ENCODE measurements at places on chromosomes 3 and 15. TPM values are rescaled to one million over a fixed set of nuclear protein-coding genes. Genes with fewer than 3 reads are reported as not detected.

DNA sequence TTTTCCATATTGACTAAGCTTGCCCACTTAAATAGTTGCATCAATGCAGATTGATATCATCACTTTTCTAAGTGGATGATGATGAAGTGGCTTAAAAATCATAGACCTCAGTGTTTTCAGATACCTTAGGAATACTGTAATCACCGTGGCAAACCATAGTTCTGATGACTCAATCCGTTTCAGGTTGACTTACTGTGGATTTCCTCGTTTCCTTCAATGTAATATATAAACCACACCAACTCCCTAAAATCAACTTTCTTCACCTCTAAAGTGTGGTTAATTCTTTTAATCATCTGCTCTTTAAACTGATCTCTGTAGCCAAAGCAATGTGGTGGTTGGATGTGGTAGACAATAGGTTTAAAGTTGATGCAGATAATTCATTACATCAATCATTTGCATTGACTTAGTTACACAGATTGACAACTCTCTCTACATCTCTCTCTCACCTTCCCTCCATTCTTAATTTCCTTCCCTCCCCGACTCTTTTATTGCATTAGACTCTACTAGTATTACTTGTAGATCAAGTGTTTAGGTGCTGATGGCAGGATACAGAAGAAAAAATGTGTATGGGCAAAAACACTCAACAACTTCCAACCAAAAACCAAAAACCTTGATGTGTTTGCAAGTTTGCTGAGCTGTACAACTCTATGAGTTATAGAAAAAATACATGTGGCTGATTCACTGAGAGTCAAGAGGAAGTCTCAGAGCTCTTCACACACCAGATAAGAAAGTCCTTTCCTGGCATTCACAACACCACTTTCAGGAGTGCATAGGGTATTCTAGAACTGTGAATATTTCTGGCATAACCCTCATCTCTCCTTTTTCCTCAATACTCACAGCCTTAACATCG lies 243.5 kb downstream of the NFKBIZ start:
- no peak for DNase-seq

DNA sequence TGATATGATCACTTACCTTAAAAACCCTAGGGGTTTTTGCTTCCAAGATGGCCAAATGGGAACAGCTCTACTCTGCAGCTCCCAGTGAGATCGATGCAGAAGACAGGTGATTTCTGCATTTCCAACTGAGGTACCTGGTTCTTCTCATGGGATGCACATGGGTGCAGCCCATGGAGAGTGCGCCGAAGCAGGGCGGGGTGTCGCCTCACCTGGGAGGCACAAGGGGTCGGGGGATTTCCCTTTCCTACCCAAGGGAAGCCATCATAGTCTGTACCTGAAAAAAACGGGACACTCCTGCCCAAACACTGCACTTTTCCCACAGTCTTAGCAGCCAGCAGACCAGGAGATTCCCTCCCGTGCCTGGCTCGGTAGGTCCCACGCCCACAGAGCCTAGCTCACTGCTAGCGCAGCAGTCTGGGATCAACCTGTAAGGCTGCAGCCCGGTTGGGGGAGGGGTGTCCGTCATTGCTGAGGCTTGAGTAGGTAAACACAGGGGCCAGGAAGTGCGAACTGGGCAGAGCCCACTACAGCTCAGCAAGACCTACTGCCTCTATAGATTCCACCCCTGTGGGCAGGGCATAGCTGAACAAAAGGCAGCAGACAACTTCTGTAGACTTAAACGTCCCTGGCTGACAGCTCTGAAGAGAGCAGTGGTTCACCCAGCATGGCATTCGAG lies 78.6 kb downstream of the CTNNB1 start:
- no peak for DNase-seq

- DNase-seq = no peak
Observed at GRCh38 chr3:146100825-146101444, 60.0 kb downstream of the PLOD2 start.

ZNF660 gene
- 0.73 TPM for total RNA-seq

SAMD7 gene
- not detected for total RNA-seq

ZNF860 gene
- total RNA-seq = 0.08 TPM

ZNF621 gene
- total RNA-seq = 9.3 TPM

RAF1 gene
- total RNA-seq = 142 TPM
